Activated CD8-positive, alpha-beta memory T cell treated with anti-CD3 and anti-CD28 coated beads, Interleukin-2, amount 10 ng/mL, durations not matched to agents 7 days and 5 days (primary cell): ENCODE measurements at places on chromosomes 6 and 20. TPM values are rescaled to one million over a fixed set of nuclear protein-coding genes. Genes with fewer than 3 reads are reported as not detected.

The TRIM15 gene
- not detected for total RNA-seq

The ZNF165 gene
- 0.61 TPM for total RNA-seq

The ELOVL2 gene
- not detected for total RNA-seq

- H3K27ac ChIP-seq: no peak overlapping the region
- peaks cover 60% of the 10 kb centered on the region for H3K4me1 ChIP-seq
- no peak overlapping the region for H3K4me3 ChIP-seq
- H3K27me3 ChIP-seq: no peaks in the 10 kb centered on the region
Measured at GRCh38 chr6:127854009-127854408, 46.8 kb downstream of the THEMIS start.

DNA sequence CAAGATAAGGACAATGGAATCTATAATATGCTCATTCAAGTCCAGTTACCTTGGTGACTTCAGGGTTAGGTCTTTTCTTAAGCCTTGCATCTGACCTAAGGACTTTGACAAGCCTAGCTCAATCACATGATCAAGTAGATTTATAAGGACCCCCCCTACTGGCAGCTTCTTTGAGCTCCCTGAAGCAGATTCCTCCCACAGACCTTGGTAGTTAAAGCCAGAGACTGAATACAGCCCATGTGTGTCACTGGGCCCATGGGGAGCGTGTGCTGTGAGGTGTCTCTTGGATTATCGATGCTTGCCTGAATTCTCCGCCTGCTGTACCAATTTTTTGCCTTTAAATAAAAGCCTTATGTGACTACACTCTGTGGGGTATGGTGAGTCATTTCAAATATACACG is 372.7 kb upstream of the RGS17 start:
- DNase-seq: no peak
- no peaks in the 10 kb centered on the region for H3K36me3 ChIP-seq
- no peak overlapping the region for H3K27ac ChIP-seq
- no peak overlapping the region for H3K4me3 ChIP-seq
- H3K4me1 ChIP-seq: no peaks in the 10 kb centered on the region

GRCh38 chr6:138785980-138786379 is 9.9 kb upstream of the ECT2L start:
- H3K27me3 ChIP-seq: no peaks in the 10 kb centered on the region
- no peak for DNase-seq
- H3K27ac ChIP-seq: no peak overlapping the region

GRCh38 chr6:134517868-134518267 is 200.0 kb upstream of the SGK1 start:
- H3K27me3 ChIP-seq: no peaks in the 10 kb centered on the region
- DNase-seq: no peak
- H3K4me3 ChIP-seq: no peak overlapping the region
- H3K27ac ChIP-seq: no peak overlapping the region

DNA sequence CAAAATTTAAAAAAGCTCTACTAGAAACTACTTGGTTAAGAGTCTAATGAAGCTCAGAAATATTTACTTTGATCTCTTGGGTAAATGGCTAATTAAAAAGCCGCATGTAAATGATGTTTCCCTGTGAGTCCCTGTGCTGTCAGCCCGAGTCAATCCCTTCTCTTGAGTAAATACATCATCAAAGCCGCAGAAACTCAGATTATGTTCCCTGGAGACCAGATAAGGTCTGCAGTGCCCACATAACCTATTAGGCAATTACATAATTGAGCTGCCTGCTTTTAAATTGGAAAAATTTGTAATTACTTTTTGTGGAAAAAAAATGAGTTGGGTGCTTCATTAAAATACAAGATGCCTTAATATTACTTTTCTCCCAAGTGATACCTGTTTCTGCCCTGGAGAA is 83.1 kb downstream of the KIZ start:
- no peak for DNase-seq
- H3K27me3 ChIP-seq: no peaks in the 10 kb centered on the region
- H3K4me1 ChIP-seq: peaks cover 9% of the 10 kb centered on the region
- no peak overlapping the region for H3K4me3 ChIP-seq
- no peak overlapping the region for H3K27ac ChIP-seq

- H3K4me1 ChIP-seq: peaks cover 37% of the 10 kb centered on the region
- DNase-seq: peak; percentile 88
- no peaks in the 10 kb centered on the region for H3K36me3 ChIP-seq
- peak within 1 kb of the TSS; percentile 71 for H3K27ac ChIP-seq
Measured at GRCh38 chr6:44223319-44224028, at the start of gene SLC29A1. Gene SLC29A1, plus strand, starts transcription at chr6:44223595. Its CDS starts 3,719 bp downstream, at chr6:44227314.

GRCh38 chr6:319177-320131 is 27.2 kb downstream of the DUSP22 start:
- H3K27me3 ChIP-seq: no peaks in the 10 kb centered on the region
- no peak for DNase-seq
- H3K36me3 ChIP-seq: peaks cover 15% of the 10 kb centered on the region

- peaks cover 1% of the 10 kb centered on the region for H3K36me3 ChIP-seq
- no peak overlapping the region for H3K4me3 ChIP-seq
- peaks cover 16% of the 10 kb centered on the region for H3K4me1 ChIP-seq
- peaks cover 2% of the 10 kb centered on the region for H3K27me3 ChIP-seq
Measured at GRCh38 chr6:15768999-15769398, 106.2 kb upstream of the DTNBP1 start.

DNA sequence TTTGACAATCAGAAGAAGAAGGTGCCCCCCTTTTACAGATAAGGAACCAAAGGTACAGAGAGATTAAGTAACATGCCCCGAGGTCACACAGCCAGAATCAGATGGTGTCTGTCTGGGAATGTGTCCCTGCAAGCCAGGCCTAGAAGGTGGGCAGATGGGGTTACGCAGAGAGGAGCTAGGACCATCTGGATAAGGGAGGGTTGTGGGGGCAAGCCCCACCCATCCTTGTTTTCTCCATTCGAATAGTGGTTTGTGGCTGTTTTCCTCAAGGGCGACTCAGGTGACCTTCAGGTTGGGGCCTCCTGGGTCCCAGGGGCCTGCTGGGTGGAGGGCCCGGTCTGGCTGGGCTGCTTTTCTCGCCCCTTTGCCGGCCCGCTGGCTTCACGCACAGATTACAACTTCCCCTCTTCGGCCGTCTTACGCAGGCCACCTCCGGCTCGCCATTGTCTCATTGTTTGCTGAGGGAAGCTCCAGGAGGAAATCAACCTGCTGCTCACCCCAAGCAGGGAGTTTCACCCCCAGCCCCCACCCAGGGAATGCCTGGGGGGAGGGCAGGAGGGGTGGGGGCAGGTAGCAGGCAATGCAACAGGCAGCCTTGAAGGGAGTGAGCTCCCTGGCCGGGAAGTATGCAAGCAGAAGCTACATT is 30.8 kb upstream of the CSNK2A1 start:
- no peak overlapping the region for H3K4me3 ChIP-seq
- H3K27ac ChIP-seq: no peak overlapping the region
- H3K36me3 ChIP-seq: no peaks in the 10 kb centered on the region
- H3K27me3 ChIP-seq: peaks cover 36% of the 10 kb centered on the region
- no peak for DNase-seq
- H3K4me1 ChIP-seq: no peaks in the 10 kb centered on the region

DNA sequence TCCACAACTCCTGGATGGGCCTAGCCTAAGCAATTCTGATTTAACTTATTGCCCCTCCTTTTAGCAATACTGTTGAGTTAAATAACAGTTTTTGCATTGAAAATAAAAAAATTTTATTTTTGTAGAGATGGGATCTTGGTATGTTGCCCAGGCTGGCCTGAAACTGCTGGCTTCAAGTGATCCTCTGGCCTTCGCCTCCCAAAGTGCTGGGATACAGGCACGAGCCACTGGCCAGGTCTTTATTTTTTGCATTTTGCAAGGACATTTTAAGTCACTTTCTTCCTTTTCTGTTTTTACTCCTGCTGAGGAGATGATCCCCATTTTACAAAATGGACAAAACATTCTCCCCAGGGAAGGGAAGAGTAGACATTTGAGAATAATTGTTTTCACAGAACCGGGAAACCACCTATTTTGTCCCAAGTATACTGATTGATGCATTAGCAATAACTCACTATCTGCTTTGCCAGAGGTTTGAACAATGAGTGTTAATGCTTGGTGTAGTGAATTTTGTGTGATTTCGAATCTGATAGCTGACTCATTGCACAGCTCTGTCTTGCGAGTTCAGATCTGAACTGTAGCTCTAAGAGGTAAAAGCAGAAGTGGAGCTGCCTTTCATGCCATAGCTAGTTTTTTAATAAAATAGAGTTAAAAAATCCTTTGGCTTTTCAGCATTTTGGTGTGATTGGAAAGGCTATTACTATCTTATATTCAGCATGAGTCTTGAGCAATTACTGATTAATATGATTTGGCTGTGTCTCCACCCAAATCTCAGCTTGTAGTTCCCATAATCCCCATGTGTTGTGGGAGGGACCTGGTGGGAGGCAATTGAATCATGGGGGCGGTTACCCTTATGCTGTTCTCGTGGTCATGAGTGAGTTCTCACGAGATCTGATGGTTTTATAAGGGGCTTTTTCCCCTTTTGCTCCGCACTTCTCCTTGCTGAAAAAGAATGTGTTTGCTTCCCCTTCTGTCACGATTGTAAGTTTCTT is 20.9 kb downstream of the IGF2R start:
- peaks cover 62% of the 10 kb centered on the region for H3K4me1 ChIP-seq
- DNase-seq: no peak
- no peak overlapping the region for H3K4me3 ChIP-seq
- no peaks in the 10 kb centered on the region for H3K27me3 ChIP-seq
- H3K36me3 ChIP-seq: peaks cover 41% of the 10 kb centered on the region
- H3K27ac ChIP-seq: peak overlapping the region; percentile 72

DNA sequence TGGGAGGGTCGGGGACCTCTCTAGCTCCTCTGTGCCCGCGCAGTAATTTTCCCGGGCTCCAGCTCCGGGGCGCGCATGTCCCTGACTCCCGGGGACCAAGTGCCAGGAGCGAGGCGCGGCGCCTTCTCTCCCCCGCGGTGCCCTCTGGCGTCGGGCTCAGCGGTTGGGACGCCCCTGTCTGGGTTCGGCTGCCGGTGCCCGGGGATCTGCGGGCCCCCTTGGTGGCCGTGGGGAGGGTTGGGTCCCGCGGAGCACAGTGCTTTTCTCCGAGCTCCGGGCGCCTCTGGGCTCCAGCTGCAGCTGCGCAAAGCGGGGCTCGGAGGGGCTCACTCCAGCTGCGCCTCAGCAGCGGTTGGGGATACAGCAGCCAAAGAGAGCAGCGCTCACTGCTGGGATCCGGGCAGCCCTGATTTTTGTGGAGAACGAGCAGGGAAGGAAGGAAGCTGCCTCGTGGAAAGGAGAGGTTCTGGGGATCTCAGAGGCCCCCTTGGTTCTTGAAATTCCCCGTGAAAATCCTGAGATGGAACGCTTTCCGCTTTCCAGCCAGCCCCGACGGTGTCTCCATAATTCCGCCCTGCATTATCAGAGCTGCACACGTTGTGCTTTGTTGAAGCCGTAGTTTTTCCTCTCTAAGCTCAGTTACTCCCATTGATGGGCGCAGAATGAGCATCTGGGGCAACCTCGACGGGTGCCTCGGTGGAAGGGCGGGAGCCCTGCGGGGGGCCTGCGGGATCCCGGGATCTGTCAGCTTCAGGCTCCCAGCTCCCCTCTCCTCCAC is 861 bp downstream of the PPP1R14C start:
- peaks cover 2% of the 10 kb centered on the region for H3K36me3 ChIP-seq
- peaks cover 79% of the 10 kb centered on the region for H3K27me3 ChIP-seq
- no peak for DNase-seq
- peak overlapping the region; percentile 3 for H3K4me3 ChIP-seq

GRCh38 chr6:40523505-40524172 is 63.5 kb downstream of the LRFN2 start:
- H3K4me3 ChIP-seq: no peak overlapping the region
- H3K36me3 ChIP-seq: no peaks in the 10 kb centered on the region
- no peak overlapping the region for H3K27ac ChIP-seq
- peaks cover 6% of the 10 kb centered on the region for H3K4me1 ChIP-seq
- no peak for DNase-seq
